Stimulated activated CD8-positive, alpha-beta memory T cell treated with anti-CD3 and anti-CD28 coated beads, Interleukin-7, amount 100 ng/mL, for 1 hour (primary cell): ENCODE measurements at places on chromosomes 3 and 15.
A peak's percentile ranks its signal among the peaks of the same experiment; 100 is the strongest.

- DNase-seq: no peak
These were observed 453.4 kb upstream of the ROBO2 start for GRCh38 chr3:76586471-76586870.

- DNase-seq: no peak
These were observed 218.3 kb upstream of the LYSMD4 start for GRCh38 chr15:99951511-99951910.

DNA sequence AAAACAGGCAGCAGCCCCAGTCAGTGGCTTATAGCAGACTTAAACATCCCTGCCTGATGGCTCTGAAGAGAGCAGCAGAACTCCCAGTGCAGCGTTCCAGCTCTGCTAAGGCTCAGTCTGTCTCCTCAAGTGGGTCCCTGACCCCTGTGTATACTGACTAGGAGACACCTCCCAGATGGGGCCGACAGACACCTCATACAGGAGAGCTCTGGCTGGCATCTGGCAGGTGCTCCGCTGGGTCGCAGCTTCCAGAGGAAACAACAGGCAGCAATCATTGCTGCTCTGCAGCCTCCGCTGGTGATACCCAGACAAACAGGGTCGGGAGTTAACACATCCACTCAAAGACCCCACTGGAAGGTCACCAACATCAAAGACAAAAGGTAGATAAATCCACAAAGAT, 93.5 kb downstream of the RFX7 start:
- no peak for DNase-seq

DNA sequence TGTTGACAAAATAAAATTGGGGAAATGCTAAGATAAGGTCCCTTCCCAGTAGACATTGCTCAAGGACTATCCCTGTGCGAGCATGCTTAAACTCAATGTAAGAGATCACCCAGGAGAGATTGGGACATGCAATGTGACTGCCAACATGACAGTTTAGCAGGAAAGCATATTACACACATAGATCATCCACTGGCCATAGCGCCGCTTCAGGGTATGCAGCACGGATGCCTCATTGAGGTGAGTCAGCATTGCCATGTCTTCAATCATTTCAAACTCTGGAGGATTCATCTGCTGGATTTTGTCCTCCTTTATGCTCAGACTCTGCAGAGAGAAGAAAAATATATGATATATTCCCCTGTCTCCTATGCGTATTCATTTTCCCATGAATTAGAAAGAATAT, 8.9 kb downstream of the MYH15 start:
- DNase-seq: no peak

GRCh38 chr3:71805199-71805598, 20.3 kb upstream of the PROK2 start:
- DNase-seq: no peak

- no peak for DNase-seq
These were observed 285.6 kb downstream of the EPHA3 start for GRCh38 chr3:89392991-89393390.

GRCh38 chr3:17771177-17772017, 29.0 kb upstream of the TBC1D5 start:
- no peak for DNase-seq

DNA sequence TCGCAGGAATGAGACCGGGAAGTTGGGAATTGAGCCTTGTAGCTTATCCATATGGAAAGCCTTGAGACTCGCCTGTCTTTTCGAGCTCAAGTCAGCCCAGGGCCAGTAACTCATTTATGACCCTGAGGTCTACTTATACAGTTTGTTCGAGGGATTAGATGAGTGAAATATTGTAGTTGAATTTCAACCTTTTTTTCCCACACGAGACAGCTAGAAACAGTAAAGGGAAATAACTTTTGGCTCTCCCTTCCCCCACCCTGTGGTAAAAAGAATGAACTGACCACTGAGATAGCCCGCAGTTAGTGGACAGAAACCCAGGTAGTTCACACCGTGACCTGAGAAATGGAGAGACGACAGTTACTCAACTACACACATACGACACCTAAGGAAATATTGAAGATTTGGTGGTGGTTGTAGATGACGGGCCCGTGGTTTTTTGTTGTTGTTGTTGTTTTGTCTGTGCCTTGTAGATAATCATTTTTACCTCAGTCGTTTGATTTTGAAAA, 841 bp downstream of the EIF3J start:
- DNase-seq: no peak

- DNase-seq: no peak
These were observed 125.9 kb downstream of the NECTIN3 start for GRCh38 chr3:111197485-111197884.

GRCh38 chr3:189582179-189582578, 49.0 kb upstream of the TP63 start:
- no peak for DNase-seq

DNA sequence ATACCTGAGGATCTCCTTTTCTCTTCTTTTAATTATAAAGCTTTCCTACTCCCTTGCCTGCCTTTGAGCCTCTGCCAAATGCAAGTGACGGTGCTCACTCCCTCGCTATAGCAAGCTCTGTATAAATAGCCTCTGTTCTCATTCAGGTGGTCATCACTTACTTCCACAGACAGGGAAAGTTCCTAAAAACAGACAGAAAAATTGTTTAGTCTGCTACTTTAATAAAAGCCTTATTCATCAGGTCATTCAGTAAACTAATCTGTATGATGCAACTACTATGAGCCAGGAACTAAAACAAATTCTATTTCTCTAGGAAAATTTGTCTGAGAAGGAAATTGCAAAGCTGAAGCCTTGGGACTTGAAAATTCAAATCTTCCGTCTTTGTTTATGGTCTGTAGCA, 10.2 kb upstream of the DLG1 start:
- DNase-seq: no peak

GRCh38 chr3:108225221-108225620, 3.0 kb upstream of the IFT57 start:
- no peak for DNase-seq

- no peak for DNase-seq
These were observed 70.3 kb upstream of the ATP2B2 start for GRCh38 chr3:10575601-10576160.

GRCh38 chr3:13459605-13460340, 20.3 kb upstream of the HDAC11 start:
- no peak for DNase-seq

GRCh38 chr15:100890051-100890720, 10.6 kb downstream of the ALDH1A3 start:
- DNase-seq: no peak

GRCh38 chr3:61236556-61236955, 14.7 kb downstream of the FHIT start:
- no peak for DNase-seq

DNA sequence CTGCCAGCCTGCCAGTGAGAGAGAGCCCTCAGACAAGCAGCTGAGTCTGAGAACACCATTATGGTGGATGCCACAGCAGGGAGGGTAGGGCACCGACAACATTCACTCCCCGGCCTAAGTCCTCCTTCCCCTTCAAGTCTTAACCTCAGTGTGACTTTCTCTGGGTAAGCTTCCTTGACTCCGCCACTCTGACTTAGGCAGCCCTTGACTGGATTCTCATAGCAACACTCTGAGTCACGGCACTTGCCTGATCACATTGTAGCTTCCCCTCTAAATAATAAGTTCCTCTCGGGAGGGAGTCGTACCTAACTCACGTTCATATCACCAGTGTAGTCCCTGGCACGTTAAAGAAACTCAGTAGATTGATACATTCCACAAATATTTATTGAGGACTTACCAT, 180.5 kb downstream of the FOXB1 start:
- no peak for DNase-seq

GRCh38 chr15:51089699-51090453, 4.8 kb downstream of the TNFAIP8L3 start:
- DNase-seq: no peak

DNA sequence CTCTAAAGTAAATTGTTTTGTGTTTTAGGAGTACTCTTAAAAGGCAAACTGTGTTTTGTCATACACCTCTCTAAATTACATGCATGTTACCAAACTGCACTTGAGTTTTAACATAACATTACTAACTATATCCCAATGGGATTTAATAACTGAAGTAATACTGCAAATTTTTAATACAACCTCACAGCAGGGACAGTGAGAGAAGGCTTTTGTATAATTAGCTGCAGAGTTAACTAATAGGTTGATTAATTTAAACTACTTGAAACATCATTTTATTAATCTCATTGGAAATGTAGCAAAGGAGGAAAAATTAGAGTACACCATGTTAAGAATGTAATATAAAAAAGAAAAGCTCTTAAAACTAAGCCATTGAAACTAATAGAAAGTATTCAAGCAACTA, 417.3 kb downstream of the CADM2 start:
- no peak for DNase-seq

DNA sequence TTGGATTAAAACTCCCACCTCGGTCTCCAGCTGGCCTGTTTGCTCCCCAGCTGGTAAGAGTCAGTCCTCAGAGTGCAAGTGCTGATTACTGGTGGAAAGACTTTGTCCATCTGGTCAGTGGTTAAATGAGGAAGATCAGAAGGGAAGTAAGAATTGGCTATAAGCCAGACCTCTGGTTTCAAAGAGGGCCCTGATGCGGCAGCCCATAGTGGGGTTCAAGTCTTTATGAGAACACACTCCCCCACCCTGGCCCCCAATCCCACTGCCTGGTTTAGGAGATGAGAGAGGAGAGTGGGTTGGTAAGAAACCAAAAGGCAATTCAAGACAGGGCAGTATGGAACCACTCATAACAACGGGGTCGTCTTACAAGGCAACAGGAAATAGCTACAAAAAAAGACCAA, 65.0 kb downstream of the FRMD4B start:
- DNase-seq: no peak

DNA sequence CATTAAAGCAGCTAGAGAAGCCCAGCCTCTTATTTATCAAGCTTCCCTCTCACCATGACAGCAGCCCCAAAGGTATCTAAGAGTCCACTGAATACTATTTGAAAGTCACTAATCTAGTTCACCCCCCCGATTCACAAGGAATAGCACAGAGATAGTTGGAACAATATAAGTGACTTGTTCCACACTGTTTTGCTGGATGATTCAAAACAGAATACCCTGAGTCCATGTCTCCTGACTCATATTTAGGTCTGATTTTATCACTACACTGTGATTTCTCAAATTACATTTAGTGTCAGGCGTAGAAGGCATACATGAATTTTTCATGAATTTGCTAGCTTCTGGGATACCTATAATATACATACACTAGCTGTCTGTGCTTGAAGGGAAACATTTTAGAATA, 18.7 kb upstream of the EOGT start:
- DNase-seq: no peak

DNA sequence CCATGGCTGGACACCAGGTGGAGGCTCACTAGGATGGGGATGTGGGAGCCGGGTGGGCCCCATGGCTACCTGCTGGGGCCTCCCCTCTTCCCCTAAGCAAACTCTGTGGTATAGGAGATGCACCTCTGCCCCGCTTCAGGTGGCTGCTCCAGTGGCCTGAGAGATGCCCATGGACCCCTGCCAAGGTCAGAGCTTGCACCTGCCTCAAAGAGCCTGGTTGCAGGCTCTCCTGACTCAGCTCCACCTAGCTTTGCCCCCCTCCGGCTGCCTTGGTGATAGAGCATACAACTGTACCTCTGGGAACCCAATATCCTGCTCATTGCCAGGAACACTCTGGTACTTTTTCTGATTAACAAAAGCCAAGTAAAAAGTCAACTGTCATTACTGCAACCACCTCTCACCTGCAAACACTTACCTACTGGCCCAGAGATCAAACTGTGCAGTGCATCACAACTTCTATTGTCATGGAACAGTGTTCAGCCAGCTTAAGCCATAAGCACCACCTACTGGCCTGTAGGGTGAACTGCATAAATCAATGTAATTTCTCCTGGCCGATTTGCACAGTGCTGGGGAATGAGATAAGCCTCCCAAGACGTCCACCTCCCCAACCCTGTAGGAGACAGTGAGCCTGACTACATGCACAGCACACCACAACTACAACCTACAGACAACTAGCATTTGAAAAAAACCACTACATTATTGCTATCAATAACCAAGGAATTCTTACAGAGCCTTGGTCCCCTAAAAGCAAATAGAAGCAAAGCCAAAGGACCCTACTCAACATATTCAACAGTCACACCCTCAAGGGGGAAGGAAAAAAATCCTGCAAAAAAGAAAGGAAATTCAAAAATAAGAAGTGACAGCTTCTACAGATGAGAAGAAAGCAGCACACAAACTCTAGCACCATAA, 352.4 kb upstream of the ARHGEF26 start:
- peak; percentile 9 for DNase-seq

DNA sequence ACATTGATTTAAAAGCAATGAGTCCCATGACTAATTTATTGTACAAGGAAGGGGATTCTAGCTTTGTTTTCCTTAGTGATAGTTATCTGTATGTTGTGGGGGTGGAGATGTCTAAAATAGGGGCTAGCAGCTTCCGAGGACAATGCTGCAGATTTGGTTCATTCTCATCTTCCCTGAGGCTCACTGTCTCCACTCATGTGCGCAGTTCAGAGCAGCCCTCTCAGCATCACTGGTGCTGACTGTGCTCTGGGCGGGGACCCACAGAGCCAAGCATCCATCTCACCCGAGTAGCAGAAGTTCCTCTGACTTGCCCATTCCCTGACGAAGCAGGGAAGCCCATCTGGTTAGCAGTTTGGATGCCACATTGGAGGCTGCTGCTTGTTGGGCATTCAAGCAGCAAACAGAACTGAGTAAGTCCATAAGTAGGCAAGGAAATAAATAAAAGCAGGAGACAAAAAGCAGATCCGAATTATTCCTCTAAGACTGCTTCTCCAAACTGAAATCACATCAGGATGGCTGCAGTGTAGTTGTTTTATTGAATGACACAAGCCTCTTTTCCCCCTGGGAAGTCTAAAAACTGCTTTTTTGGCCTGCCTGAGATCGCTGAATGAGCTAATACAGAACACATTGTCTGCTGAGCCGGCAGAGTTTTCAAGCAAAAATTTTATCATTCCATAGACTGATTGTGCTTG, 27.5 kb downstream of the RARB start:
- no peak for DNase-seq

- DNase-seq: no peak
These were observed 22.3 kb upstream of the ALDH1L1 start for GRCh38 chr3:126202680-126203079.

GRCh38 chr3:129661766-129662165, 55.3 kb upstream of the PLXND1 start:
- DNase-seq: no peak

DNA sequence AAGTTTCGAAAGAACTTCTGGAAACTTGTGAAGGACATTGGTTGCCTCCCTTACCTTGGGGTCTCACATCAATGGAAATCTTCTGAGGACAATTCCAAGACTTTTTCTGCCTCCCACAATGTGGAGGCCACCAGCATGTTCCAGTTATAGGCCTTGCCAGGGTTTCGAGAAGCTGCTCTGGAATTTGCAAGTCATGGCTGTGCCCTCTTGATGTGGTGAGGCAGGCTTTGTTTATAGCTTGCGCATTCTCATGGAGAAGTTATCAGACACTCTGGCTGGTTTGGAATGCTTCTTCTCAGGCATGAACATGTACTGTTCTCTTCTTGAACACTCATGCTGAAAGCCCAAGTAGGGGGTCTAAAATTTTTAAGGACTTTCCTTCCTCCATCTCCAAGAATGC, 4.1 kb downstream of the CXCR6 start:
- no peak for DNase-seq
